ENCODE measurements at places on chromosomes 5 and 9.

DNA sequence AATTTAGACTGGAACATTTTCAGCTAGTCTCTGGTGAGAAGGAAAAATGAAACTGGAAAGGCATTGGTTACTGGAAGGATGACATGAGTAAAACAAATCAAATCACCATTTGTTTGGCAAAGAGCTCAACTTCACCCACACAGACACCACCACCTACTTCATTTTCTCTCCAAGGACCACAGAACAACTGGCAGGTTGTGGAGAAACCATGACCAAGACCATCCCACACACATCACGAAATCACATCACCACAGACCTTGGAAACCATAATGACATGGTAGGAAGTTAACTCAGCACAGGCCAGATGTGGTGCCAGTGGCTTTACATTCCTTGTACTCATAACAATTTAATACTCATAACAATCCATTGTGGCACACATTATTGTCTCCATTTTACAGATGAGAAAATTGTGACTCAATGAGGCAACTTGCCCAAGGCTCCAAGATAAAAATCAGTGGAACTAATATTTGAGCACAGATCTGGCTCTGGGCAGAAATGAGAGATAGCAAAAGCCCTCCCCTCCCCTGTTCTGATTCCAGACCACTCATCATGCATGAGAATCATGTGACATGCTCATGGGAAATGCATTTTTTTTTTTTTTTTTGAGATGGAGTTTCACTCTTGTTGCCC is 7.5 kb downstream of the OR1K1 start:
- no peak overlapping the region for H3K27ac ChIP-seq
- H3K27me3 ChIP-seq, result no peaks in the 10 kb centered on the region
- no peaks in the 10 kb centered on the region for H3K4me1 ChIP-seq
- H3K4me3 ChIP-seq, result no peak overlapping the region
- no peaks in the 10 kb centered on the region for H3K36me3 ChIP-seq

DNA sequence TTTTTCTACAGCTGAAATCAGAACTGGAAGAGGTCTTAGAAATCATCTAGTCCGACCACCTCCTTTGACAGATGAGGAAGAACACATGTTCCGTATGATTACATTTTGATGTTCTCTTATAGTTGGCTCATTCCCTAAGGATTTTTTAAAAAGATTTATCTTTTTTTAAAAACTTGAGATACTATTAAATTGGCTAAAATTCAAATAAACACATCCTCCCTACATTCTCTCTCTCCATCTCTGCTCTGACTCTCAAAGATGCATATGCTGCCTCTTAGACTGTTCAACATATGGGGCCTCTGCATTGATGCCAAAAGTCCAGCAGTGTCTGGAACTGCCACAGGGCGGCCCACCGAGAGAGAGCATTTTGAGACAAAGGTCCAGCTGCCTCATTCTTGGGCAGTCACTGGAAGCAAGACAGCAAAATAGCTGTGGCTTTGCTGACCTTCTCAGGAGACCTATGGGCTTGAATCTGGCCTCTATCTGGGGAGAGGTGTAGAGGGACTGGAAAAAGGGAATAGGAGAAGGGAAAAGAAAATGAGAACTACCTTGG is 12.8 kb upstream of the TSSK1B start:
- H3K27ac ChIP-seq, result no peak overlapping the region
- H3K36me3 ChIP-seq, result peaks cover 12% of the 10 kb centered on the region
- H3K27me3 ChIP-seq, result no peaks in the 10 kb centered on the region

- H3K36me3 ChIP-seq, result no peaks in the 10 kb centered on the region
- H3K4me3 ChIP-seq, result no peak overlapping the region
- no peak for DNase-seq
- no peaks in the 10 kb centered on the region for H3K27me3 ChIP-seq
- no peak overlapping the region for H3K27ac ChIP-seq
Observed at GRCh38 chr9:7360513-7360912, 439.1 kb downstream of the DMAC1 start.

GRCh38 chr9:120289098-120289497 is 290.9 kb downstream of the CDK5RAP2 start:
- H3K27me3 ChIP-seq, result peaks cover 4% of the 10 kb centered on the region
- no peaks in the 10 kb centered on the region for H3K36me3 ChIP-seq
- H3K27ac ChIP-seq, result no peak overlapping the region
- H3K4me3 ChIP-seq, result no peak overlapping the region
- no peak for DNase-seq
